ENCODE measurements at places on chromosomes 6 and 20.

- DNase-seq, result no peak
These were observed 19.7 kb upstream of the UTRN start for GRCh38 chr6:144265390-144265789.

GRCh38 chr20:24772667-24773066 lies 176.4 kb upstream of the CST7 start:
- DNase-seq, result no peak

- DNase-seq, result no peak
These were observed 26.0 kb downstream of the TOX2 start for GRCh38 chr20:43940518-43941225.

DNA sequence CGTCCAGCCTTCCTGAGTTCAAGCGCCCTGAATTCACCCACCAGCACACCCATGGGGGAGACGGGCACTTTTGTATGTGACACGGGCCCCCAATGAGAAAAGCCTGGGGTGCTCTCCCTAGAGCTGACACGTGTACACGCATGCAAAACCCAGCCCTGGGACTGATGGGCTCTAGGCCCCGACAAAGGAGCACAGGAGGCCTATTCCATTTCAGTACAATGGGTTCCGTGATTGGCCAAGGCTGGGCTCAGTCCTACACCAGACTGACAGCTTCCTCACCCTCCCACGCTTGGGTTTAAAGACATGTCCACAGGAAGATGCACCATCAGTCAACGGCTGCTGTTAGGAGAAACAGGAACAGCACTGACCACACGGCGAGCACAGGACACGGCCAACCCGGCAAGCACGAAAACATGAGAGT lies 8.8 kb downstream of the ZBTB46 start:
- no peak for DNase-seq

GRCh38 chr20:8720089-8720488 lies 348.8 kb upstream of the PLCB4 start:
- DNase-seq, result no peak

- no peak for DNase-seq
These were observed 6.3 kb upstream of the CSE1L start for GRCh38 chr20:49039854-49040253.

- DNase-seq, result no peak
These were observed 36.0 kb downstream of the PIM1 start for GRCh38 chr6:37205997-37206340.

DNA sequence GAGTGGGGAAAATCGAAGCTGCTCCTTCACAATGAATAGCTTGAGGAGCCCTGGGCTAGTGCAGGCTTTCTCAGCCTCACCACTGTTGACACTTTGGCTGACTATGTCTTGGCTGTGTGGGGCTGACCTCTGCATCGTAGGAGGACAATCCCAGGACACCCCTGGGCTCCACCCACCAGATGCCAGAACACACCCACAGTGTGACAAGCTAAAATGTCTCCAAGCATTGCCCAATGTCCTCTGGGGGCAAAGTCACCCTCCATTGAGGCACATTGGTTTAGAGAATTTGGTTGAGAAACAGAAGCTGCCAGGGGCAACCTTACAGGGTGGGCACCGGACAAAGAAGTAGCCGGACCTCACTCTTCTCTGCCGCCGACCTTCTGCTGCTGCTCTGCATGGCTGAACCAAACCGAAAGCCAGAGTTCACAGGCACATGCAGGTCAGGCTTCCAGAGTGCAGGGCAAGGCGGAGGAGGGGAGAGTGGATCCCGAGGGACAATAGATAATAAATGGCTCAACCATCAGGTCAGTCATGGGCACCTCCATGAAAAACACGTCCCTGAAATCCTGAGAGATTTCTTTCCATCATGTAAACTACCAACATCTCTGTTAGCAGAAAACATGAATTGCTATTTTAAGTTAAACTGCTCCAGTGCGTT lies 189.0 kb downstream of the LRFN2 start:
- DNase-seq, result no peak

- DNase-seq, result no peak
These were observed 35.6 kb downstream of the GNAS start for GRCh38 chr20:58888103-58888502.

GRCh38 chr20:23061734-23062561 lies 12.5 kb upstream of the THBD start:
- DNase-seq, result no peak

GRCh38 chr6:106087548-106088325 lies 1.6 kb downstream of the PRDM1 start:
- no peak for DNase-seq

- no peak for DNase-seq
These were observed 832.3 kb upstream of the ADGRB3 start for GRCh38 chr6:67802771-67803170.

DNA sequence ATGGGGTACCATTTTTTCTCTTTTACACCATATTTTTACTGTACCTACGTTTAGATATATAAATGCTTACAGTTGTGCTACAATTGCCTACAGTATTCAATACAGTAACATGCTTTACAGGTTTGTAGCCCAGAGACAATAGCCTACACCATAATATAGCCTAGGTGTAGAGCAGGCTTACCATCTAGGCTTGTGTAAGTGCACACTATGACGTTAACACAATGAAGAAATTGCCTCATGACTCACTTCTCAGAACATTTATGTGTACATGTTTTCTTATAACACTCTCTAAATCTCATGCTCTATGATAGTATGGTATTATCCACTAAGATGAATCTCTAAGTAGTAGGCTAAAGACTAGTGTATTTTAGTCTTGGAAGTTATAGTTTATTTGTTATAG lies 13.5 kb downstream of the GPR63 start:
- no peak for DNase-seq

DNA sequence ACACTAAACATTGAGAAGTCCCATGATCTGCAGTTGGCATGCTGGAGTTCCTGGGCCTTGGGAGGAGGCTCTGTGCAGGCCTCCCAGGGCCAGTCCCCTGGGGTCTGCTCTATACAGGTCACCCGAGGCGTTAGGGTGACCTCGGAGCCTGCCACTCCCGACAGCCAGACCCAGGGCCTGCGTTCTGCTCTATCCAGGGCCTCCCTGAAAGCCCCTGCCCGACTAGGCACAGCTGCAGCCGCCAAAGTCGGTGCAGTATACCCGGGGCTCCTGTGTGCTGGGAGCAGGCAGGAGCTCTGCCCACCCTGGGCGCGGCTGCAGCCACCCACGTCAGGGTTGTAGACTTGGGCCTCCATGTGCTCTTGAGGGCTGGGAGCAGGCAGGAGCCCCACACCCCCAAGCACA lies 6.3 kb upstream of the OR14J1 start:
- DNase-seq, result no peak

DNA sequence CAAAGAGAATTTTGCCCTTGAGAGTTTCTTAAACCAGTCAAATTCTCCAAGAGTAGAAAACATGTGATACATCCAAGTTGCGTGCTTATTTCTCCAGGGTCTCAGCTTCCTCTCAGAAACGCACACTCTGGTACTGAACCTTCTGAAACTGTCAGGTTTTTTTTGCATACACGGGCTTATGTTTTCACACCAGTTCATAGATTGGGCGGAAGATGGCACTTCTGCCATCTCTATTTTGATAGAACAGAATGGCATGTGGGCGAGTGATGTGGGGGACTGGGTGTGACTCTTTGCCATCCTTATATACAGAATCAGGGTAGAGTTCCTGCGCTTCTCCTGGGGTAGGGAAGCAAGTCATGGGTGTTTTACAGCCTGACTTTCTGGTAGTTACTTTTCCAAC lies 56.4 kb downstream of the ADTRP start:
- DNase-seq, result no peak

DNA sequence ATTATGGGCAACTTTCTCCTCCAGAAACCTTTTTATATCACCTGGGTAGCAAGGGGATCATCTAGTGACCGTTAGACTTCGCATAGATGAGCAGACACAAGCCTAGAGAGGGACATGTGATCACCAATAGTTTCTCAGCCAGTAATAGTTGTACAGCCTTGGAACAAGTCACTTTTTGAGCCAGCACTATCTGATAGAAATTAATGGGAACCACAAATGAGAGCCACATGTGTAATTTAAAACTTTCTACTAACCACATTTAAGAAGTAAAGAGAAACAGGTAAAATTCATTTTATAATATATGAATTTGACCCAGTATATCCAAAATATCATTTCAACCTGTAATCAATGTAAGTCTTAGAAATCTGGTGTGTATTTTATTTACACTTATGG lies 592 bp upstream of the CTNNBL1 start:
- no peak for DNase-seq

DNA sequence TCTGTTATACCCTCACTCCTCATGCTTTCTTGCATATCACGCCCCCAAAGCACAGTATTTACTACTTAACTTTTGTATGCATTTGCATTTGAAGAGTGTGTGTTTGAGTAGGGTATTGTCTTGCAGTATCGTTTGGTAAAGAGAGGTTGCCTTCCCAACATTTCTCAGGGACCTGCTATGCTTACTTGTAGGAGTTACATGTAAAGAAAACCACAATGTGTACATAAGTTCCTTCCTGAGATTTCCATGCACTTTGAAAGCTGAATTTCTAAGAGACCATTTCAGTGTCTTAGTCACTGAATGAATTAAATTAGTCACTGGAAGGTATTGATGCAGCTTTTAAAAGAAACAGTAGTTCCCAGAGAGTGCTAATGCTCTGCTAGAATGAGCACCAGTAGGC lies 159.3 kb upstream of the LAMA2 start:
- DNase-seq, result no peak

- DNase-seq, result no peak
These were observed 31.8 kb downstream of the FITM2 start for GRCh38 chr20:44279228-44279627.

- DNase-seq, result no peak
These were observed 263.1 kb upstream of the ZFP64 start for GRCh38 chr20:52454660-52455059.

DNA sequence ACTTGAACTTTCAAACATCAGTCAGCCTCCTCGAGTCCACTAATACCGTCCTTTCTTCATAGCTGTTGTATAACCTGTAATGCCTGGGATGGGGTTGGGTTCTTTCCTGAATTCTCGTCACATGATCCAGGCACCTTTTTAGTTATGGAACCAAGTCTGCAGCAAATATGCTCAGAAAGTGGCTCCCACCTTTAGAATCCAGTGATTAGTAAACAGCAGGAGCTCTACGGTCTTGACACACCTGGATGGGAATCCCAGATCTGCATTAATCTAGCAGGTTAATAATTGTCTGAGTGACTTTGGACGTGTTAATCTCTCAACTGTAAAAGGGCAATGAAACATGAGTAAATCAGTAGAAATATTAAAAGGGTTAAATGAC lies 729 bp upstream of the ZHX3 start:
- no peak for DNase-seq

DNA sequence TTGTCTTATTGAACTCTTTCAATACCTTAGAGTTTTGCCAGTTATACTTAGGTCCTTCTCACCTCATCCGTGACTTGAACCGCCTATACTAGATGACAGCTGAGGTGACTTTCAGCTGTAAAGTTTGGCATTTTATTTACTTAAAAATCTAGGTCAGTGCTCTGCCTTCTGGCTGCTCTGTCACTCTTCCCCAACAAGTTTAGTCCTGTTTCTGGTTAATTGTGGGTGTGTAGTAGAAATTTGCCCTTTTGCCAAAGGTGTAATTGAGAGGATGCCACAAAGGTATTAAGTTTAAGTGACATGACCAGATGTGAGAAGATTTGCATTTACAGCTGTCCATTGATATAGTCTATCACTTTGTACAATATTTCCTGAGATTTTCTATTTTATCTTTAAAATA lies 106.2 kb downstream of the FARS2 start:
- no peak for DNase-seq

DNA sequence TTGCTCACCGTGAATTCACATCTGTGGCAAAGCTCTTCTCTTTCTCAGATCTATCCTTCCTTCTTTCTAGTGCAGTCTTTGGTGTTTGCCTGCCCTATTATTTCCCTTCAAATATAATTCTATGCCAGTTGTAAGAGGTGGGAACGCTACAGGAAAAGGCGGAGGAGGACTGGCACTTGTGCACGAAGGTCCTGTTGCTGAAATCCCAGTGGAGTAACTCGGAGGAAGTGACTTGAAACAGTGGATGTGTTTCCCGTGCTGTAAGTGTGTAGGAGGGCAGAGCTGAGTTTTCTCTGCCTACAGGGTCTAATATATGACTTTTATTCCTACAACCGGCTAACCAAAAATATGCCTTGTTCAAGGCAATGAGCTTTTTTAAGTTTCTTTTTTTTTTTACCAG lies 754.8 kb downstream of the QKI start:
- DNase-seq, result no peak

DNA sequence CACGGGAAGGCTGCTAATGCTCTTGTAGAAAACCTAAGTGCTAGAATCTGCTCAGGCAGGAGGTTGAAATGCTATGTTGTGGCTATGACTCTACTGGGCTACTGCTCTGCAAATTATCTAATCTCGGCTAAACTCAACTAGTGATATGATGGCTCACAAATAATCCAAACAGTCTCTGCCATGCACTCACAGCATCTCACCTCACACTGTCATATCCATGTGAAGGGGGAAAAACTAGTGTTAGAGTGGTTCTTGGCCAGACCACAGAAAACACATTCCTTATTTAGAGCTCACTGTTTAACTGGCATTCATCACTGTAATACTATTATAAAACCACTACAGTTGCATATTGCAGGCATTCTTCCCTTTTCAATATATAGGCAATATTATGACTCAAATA lies 81.8 kb upstream of the DST start:
- DNase-seq, result no peak

- no peak for DNase-seq
These were observed 5.4 kb downstream of the CTNNBL1 start for GRCh38 chr20:37699202-37699601.

- DNase-seq, result no peak
These were observed 61.9 kb downstream of the COL9A1 start for GRCh38 chr6:70241031-70241430.

GRCh38 chr6:53986165-53986720 lies 125.0 kb upstream of the MLIP start:
- DNase-seq, result no peak

DNA sequence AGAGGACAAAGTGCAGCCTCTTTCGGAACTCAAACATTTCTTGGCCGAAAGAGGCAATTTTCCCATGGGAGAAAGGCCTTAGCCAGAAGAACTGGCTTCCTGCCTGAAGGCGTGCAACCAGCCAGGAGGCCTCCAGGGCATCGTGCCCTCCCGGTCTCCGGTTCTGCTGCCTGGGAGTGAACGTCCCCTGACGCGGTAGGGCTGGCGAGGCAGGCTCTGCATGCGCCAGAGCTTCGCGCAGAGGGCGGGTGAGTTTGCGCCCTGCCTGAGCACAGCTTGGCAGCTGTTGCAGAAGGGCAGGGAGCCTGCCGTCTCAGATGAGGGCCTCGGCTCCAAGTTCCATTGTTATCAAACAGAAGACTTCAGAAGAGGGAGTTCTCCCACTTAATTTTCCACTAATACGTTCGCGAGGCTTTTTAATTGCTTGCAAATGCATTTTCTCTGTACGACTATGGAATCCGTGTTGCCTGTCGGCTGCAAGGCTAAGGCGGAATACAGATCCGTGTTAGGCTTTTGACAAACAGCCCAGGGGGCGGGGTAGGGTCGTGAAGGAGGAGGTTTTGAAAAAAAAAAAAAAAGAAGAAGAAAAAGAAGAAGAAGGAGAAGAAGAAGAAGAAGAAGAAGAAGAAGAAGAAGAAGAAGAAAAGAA lies 5.5 kb upstream of the TFAP2D start:
- DNase-seq, result no peak

- no peak for DNase-seq
These were observed 79.0 kb upstream of the SPACA1 start for GRCh38 chr6:87968435-87969278.

- DNase-seq, result no peak
These were observed 103.8 kb upstream of the FLRT3 start for GRCh38 chr20:14441201-14441600.

All from NCI-H2081 treated with DMSO at 0.1 percent for 48 hours (cell line).